DMS79 treated with DMSO at 0.1 percent for 48 hours (cell line): ENCODE measurements at places on chromosomes 2 and 18.
A peak's percentile ranks its signal among the peaks of the same experiment; 100 is the strongest.

DNA sequence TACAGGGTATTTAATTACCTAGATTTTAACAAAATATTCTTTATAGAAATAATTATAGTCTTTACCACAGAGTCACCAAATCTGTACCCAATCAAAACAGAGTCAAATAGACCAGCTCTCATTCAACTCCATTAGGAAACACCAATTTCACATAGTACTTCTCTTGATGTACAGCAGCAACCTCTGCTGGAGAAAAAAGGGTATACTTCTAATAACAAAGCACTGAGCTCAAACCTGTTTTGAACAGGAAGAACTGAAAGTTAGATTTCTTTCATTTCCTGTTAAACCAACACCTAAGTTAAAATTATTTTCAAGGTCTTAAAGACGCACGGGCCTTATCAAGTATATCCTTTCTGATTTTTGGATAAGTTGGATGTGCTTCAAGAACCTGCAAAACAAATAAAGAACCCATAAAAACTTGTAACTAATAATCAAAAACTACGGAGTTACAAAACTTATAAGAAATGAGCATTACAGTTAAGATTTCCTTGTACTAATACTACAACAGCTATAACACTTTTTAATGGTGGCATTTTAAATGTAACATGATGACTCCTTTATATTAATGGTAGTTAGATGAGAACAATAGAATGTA lies 79.0 kb downstream of the TTC21B start:
- DNase-seq = peak; percentile 53

DNA sequence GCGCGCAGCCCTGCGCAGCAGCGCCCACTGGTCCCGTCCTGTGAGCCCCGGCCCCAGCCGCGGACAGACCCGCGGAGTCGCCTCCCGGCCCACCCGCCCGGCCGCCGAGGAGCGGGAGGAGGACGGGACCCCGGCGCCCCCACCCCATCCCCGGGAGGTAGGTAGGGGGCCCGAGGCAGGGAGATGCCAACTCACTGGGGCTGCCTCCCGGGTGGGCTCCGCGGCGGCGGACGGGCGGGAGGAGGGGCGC lies 160 bp downstream of the SPTBN1 start:
- DNase-seq = no peak

GRCh38 chr2:130827502-130828251 lies 9.0 kb upstream of the ARHGEF4 start:
- DNase-seq = no peak

DNA sequence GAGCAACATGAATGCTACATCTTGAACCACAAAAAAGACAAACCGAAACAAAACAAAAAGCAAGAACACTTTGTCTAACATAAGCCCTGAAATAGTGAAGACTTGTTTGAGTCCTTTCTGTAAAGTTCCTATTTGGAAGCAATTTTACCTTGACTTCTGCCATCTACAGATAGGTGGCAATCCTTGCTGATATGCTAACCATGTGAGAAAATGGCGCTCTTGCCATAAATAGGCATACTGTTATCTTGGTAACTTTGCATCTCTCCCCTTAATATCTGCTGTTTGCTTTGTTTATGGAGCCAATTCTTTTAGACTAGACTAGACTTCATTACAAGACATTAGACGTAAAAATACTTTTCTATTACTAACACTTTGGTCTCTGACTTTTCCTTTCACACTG lies 49.4 kb upstream of the PNPT1 start:
- no peak for DNase-seq

DNA sequence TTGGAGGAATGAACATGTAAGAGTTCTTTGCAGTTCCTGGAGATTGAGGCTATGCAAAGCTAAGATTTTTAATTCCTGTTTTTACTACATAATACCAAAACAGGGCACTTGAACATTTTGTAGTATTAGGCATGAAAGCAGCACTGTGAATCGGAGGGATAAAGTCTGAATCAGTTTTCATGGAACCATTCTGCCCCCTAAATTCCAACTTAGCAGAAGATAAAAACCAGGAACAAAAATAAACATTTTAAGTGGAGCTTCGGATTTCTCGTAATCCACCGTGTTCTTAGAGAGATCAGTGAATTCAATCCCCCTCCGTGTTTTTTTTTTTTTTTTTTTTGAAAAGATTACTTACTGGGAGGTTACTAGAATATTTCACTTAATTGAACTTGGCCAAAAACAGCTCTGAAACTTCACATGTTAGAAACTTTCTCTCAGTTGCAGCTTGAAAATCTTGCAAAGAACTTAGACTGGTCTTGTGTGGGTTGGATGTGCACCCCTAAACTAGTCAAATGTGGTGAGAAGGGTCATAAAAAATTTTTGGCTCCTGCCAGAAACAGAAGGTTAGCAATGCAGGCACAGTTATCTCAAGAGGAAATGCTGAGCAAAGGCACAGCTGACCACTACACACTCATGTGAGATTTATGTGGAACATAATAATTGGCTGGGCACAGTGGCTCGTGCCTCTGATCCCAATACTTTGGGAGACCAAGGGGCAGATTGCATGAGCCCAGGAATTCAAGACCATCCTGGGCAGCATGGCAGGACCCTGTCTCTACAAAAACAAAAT lies 145.4 kb upstream of the RNF152 start:
- DNase-seq = no peak

DNA sequence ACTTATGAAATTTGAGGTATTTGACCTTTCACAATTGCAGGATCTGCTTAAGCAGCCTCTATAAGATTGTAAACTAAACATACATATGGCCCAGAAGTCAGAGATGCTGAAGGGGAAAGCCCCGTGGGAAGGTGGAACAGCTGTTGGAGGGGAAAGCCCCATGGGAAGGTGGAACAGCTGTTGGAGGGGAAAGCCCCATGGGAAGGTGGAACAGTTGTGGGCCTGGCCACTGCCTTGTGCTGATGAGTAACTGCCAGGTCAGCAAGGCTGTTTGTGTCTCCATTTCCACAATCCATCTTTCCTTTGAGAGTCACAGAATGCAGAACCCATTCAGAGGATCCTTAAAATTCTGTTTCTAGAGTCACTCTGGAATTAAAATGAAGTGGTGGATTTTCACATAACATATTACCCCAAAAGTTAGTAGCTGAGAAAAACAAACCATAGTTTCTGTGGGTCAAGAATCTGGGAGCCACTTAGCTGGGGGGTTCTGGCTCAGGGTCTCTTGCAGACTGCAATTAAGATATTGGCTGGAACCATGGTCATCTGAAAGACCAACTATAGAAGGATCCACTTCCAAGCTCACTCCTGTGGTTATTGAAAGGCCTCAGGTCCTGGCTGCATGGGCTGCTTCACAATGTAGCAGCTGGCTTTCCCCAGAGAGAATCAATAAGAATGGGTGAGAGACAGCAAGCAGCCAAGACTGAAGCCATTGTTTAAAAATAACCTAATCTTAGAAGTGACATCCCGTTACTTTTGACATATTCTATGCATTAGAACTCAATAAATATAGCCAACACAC lies 86.6 kb upstream of the CAVIN2 start:
- DNase-seq = no peak

GRCh38 chr2:207254591-207255464 lies 89.1 kb upstream of the KLF7 start:
- DNase-seq = no peak

GRCh38 chr2:24915796-24916195 lies 4.2 kb downstream of the ADCY3 start:
- DNase-seq = no peak

DNA sequence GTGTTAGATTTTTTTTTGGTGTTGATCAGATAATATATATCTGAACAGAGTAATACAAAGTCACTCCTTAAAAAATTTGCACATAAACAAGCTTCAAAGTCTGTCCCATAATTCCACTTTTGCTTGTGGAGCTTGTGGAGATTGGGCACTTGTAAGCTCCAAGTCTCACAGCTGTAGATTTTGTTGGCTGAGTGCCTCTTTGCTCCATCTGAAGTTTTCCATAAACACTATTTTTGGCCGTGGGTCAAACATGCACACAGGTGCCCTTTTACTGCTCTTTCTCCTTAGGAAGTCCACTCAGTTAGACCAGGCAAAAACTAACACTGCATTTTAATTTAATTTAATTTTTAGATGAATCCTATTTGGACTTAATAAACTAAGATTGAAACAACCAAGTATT lies 3.6 kb upstream of the KCNJ13 start:
- peak; percentile 63 for DNase-seq

DNA sequence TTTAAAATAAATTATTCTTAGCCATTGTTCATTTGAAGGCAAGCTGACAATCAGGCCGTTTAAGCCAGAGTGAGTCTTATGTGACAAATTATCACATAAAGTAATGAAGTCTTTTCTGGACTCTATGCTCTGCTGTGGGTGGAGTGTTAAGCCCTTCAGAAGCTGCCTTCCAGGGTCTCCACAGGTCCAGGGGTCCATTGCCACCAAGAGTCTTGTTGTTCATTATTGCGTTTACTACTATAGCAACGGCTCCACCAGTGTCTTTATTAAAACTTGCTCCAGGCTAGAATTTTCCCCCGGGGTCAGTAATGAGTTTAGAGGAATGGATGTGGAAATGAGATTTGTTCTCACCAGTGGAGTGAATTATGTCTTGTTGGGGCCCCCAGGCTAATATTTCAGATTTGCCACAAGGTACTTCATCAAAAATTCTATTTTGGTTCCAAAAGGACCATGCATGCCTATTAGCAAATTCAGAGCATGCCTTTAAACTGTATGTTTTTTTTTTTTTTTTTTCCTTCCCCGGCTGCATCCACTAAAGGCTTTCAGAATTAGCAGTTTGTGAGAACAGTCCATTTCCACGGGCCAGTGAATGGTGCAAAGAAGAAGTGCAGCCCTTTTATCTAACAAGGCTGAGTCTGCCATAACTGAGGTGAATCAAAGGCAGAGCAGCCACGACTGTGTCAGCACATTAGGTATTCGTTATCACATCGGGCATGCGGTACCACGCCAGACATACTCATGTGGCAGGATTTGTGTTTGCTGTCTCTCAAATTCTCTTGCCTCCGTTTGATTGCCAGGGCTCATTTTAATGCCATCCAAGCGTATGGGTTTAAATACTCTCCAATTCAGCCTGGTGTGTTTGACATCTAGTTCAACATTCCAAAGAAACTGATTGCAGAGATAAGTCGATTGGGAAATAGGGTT lies 26.2 kb upstream of the LRRTM1 start:
- no peak for DNase-seq

GRCh38 chr2:58770846-58771245 lies 529.7 kb upstream of the FANCL start:
- no peak for DNase-seq

DNA sequence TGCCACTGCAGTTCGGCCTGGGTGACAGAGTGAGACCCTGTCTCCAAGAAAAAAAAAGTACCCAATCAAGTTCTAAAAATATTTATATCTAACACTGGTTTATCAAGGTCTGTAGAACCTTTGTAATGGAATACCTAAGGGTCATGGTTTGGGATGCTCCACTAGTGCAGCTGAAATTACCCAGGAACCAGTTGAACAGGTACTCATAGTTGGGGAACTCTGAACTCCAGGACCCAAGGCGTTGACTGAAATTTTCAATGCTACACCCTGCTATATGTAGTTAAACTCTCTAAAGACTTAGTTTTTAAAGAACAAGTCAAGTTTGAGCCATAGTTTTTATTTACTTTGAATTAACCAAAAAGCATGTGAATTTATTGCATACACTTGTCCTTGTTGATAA lies 55.1 kb downstream of the FAM117B start:
- no peak for DNase-seq

GRCh38 chr18:23277399-23277798 lies 142.1 kb downstream of the CABLES1 start:
- DNase-seq = no peak

DNA sequence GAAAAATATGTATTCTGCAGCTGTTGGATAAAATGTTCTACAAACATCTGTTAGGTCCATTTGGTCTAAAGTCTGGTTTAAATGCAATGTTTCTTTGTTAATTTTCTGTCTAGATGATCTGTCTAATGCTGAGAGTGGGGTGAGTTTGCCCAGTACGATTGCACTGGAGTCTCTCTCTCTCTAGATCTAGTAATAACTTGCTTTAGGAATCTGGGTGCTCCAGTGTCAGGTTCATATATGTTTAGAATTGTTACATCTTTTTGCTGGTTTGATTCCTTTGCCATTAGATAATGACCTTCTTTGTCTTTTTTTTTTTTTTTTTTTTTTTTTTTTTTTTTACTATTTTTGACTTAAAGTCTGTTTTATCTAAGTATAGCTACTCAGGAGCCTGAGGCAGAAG lies 10.4 kb downstream of the GCC2 start:
- DNase-seq = no peak

- no peak for DNase-seq
Observed at GRCh38 chr2:88350331-88351248, 101.9 kb downstream of the FOXI3 start.

DNA sequence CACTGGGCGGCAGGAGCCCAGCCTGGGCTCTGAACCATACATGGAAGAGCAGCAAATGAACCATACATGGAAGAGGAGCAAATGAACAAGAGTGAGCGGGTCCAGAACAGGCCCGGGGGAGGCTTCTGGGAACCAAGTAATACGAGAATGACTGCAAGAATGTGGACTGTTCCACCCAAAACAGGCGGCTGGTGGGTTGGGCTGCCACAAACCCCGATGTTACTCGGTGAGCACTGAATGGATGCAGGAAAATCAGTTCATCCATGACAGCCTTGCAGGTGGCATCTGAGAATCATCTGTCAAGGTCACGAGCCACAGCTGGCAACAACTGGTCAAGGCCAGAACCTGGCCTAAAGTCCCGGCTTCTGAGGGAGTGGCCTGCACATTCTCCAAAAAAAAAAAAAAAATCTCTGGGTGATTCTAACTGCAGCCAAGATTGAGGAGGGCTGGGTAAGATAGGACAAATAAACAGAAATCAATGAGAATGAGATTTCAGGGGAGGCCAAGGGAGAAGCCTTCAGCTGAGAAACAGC lies 106.1 kb downstream of the ZNF516 start:
- no peak for DNase-seq

DNA sequence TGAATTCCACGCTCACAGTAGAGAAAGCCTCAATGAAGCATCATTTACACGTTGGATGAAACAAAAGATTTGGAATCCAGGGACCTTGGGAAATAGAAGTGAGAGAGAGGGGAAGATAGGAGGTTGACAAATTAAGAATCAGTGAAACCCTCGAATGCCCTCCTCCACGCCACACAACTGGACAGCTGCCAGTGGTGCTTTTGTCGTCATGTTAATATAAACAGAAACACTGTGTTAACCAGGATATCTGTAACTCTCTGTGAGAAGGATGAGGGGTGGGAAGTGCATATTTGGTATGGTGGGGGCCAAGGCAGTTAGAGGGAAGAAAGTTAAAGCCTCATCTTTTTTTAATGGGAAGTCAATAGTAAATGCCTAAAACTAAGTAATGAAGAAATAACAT lies 108.7 kb downstream of the GFPT1 start:
- peak; percentile 26 for DNase-seq

GRCh38 chr2:112915300-112916144 lies 4.6 kb downstream of the IL37 start:
- no peak for DNase-seq

DNA sequence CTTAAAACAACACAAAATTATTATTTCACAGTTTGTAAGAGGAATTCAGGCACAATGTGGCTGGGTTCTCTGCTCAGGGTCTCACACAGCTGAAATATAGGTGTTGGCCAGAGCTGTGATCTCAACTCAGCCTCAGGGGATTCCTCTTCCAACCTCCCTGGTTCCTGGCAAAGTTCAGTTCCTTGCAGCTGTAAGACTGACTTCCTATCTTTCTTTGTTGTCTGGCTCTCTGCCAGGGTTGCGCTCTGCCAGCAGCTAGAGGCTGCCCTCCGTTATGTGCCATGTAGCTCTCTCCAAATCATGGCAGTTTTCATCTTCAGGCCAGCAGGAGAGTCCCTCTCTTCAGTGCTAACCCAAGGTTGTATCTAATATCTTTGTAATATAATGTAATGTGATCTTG lies 272.5 kb upstream of the KCNJ3 start:
- DNase-seq = no peak
